ENCODE measurements at places on chromosomes 7 and 10. TPM values are rescaled to one million over a fixed set of nuclear protein-coding genes. Genes with fewer than 3 reads are reported as not detected.

The ADAMTS14 gene
- 0.81 TPM for total RNA-seq

The NRP1 gene
- 138 TPM for total RNA-seq

The PNLIPRP2 gene
- total RNA-seq: not detected

The HKDC1 gene
- not detected for total RNA-seq

The RAMP3 gene
- 52.5 TPM for total RNA-seq

The BICC1 gene
- 6.4 TPM for total RNA-seq

The RBP3 gene
- not detected for total RNA-seq

The GPR85 gene
- 4.6 TPM for total RNA-seq

The HTRA1 gene
- total RNA-seq: 104 TPM

The CADPS2 gene
- 6.3 TPM for total RNA-seq

The ITPRID1 gene
- not detected for total RNA-seq

The C10orf95 gene
- total RNA-seq: not detected

The SNX10 gene
- 1.3 TPM for total RNA-seq

The FAM107B gene
- total RNA-seq: 8.6 TPM

The GNG11 gene
- 14.3 TPM for total RNA-seq

The XRCC2 gene
- 0.24 TPM for total RNA-seq

Data from cardiac septum (tissue), 1 donor.